ENCODE measurements at places on chromosomes 3 and 15.

DNA sequence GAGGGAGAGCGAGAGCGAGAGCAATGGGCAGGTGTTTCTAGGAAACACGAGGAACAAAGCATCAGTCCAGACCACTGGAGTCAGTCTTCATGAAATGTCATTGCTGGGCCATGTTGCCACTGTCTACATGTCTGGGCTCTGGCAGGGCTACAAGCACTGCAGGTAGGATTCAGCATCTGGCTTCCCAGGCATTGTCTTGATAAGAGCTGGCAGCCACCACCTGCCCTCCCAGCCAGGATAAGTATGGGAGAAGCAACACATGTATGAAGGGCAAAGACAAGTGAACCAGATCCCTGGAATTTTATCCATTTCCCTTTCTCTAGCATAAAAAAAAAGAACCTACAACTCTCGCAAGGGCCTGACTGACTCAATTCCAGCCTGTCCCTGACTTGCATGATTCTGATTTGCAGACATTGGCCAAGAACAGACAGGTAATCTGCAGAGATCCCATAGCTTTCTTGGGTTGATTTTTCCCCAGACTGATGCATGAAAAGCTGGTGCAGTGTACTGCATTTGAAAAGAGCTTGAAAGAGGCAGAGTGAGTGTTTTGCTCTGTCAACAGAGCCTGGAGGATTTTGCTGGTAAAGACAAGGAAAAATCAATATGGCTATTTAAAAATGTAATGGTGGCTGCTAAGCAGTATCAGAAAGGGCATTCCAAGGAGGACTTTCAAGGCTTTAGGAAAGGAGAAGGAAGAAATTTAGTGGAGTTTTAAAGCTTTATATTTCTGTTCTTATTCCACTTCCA is 157.2 kb upstream of the MYRIP start:
- no peak for DNase-seq

DNA sequence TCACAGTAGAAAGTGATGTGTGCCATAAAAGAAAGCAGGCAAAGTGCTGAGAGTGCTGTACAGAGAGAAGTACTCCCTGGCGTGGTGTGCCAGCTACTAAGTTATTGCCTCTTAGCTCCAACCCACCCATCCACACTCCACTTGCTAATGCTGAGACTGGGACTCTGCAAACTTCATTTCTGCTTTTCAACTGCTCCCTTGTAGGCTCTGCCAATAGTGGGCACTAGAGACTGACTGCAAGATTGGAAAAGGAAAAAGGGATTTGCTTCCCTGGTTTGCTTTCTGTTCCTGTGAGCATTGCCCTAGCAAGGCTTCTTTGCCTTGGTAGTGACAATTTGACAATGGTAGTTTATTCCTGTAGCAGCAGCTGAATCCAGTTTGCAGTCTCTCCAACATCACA is 56.5 kb upstream of the TMEM108 start:
- no peak for DNase-seq

- no peak for DNase-seq
These were observed 57.4 kb downstream of the ANXA2 start for GRCh38 chr15:60340207-60340921.

GRCh38 chr3:189195302-189195701 is 23.5 kb downstream of the TPRG1 start:
- DNase-seq = no peak

DNA sequence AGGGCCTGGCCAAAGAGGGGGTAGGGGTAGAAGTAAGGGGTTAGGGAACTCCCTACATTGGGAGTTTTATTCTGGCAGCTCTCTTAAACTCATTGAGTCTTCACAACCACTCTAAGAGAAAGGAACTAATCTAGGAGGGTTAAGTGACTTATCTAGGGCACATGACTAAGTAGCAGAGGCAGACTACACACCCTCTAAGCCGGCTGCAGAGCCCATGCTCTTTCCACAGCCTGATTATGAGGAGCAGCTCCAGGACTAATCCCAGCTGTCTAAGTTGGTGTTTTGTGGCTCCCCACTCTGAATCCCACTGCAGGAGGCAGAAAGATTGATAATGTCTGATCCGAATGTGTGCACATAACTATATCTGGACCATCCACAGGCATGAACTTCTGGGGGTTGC is 374.6 kb downstream of the EPHB1 start:
- no peak for DNase-seq

DNA sequence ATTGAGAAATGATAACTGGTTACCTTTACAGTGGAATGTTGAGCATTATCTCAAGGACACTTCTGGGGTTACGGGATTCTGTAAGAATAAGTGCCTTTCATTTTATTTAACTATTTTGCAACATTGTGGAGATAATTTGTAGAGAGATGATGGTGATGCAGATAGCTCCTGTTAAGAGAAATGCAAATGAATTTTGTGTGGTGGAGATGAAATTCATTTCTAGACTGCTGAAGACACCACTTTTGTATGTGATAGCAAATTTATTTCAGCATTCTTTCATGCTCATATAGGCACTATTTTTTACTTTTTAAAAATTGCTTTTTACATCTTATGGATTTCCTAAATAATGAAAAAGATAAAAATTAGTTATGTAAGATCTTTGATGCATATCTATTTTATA is 463.3 kb upstream of the CBLB start:
- DNase-seq = no peak

GRCh38 chr3:41448396-41448795 is 249.1 kb downstream of the CTNNB1 start:
- no peak for DNase-seq

- DNase-seq = no peak
These were observed 23.3 kb downstream of the SLC6A6 start for GRCh38 chr3:14425581-14426304.

GRCh38 chr3:50604628-50605588 is 6.7 kb downstream of the CISH start:
- no peak for DNase-seq
